ENCODE measurements at places on chromosomes 16 and 17. TPM values are rescaled to one million over a fixed set of nuclear protein-coding genes. Genes with fewer than 3 reads are reported as not detected.

DNA sequence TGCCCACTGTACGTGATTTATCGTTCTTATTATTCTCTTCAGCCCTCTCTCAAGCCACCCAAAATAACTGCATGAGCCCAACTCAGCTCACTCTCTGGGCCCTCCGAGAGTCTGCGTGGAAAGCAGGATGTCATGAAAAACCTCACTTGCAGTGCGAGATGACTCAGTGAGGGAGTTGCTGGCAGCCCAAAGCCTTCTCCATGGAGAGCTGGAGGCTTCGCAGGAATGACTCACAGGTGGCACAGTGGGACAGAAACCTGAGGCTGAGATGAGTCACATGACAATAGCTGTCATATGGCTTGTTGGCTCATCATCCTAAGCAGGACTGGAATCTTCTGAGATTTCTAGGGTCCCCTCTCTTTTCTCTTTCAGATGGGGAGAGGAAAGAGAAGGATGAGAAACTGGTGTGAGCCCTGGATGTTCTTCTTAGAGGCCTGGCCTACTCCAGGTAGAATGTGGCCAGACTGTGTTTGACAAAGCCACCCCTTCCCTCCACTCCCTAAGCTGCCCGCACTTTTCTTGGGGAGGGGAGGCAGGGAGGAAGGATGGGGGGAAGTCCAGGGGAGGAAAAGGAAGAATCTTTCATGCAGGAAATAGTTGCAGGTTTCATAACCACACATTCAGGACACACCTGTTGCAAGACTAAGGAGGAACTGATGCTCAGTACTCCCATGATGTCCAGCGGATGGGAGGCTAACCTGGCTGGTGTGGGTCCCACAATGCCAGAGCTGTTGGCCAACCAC lies 160.6 kb upstream of the RPL38 start:
- no peaks in the 10 kb centered on the region for H3K4me1 ChIP-seq
- H3K36me3 ChIP-seq: no peaks in the 10 kb centered on the region
- no peak overlapping the region for H3K27ac ChIP-seq
- H3K27me3 ChIP-seq: no peaks in the 10 kb centered on the region

DNA sequence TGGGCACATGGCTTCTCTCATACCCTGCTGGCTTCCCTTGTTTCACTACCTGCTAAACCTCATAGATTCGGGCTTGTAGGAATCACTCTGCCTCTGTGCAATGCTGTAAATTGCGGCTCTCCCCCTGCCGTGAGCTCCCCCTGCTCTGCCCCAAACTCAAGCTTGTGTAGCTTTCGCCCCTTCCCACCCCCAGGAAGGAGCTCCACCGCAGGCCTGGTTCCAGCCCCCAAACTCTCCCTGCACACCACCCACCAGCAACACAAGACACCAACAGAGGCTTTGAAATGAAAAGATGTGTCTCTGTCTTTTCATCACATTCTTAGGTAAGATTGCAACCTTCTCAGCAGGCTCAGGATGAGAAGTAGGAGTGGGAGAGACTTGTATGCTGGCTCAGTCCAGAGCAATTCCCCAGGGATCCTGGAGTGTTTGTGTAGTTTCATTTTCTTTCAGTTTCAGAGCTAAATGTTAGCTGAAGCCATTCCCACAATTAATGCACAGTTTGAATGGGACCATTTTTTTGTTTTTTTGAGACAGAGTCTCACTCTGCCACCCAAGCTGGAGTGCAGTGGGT lies 14.2 kb downstream of the CX3CL1 start:
- H3K4me1 ChIP-seq: no peaks in the 10 kb centered on the region
- no peak for DNase-seq
- H3K36me3 ChIP-seq: no peaks in the 10 kb centered on the region
- H3K27me3 ChIP-seq: no peaks in the 10 kb centered on the region
- no peak overlapping the region for H3K4me3 ChIP-seq

- peaks cover 7% of the 10 kb centered on the region for H3K4me1 ChIP-seq
- no peaks in the 10 kb centered on the region for H3K36me3 ChIP-seq
- no peaks in the 10 kb centered on the region for H3K27me3 ChIP-seq
- H3K27ac ChIP-seq: peak overlapping the region; percentile 86
- DNase-seq: no peak
- H3K4me3 ChIP-seq: no peak overlapping the region
Measured at GRCh38 chr16:85029408-85029784, 1.8 kb downstream of the KIAA0513 start.

DNA sequence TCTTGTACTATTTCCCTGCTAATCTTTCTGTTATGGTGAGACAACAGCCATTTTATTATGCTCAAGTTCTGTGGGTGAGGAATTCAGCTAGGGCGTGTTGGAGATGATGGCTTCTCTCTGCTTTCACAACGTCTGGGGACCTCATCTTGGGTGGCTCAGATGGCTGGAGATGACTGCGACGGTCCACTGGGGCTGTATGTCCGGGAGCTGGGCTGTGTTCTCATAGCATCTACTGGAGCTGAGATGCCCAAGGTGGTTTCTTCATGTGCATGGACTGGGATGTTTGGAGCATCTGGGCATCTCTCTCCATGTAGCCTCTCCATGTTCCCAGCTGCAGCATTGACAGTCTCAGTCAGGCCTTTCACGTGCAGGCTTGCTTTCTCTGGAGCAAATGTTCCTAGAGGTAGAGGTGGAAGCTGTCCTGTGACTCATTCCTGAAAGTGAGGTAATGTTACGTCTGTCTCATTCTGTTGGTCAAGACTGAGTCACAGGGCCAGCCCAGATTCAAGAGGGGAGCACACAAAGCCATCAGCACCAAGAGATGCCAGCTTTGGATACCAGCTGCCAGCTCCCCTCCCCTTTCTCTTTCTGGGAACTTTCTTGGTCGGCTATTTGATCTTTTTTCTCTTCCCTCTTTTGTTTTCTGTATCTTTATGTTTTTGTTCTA lies 96.2 kb downstream of the RAP1GAP2 start:
- peak overlapping the region; percentile 88 for H3K27ac ChIP-seq
- DNase-seq: no peak
- H3K4me3 ChIP-seq: no peak overlapping the region

DNA sequence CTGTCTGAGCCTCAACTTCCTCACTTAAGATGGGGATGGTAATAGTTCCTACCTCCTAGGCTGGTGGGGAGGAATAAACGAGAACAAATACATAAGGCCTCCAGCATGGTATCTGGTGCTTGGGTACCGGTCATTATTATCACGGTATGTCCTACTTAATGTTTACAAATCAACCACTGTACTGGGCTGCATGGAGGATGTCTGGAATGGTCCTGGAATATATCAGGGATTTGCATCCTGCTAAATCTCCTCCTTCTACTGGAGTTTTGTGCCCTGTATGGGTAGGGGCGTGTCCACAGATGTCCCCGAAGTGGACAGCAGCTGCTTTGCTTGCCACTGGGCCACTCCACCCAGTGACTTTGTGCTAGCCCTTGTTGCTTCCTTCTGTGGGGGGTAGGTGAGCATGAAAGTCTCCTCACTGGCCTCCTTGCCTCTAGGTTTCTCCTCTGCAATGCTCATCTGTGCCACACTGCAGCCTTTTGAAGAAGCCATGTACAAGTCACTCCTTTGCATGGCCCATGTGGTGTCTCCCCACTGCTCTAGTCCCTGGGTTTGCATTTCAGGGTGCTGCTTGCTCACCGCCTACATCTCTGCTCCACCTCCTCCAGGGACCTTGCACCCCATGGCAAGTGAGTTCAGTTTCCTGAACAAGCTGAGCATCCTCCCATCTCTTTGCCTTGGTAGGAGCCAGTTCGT lies 2.2 kb upstream of the CMIP start:
- H3K27me3 ChIP-seq: no peaks in the 10 kb centered on the region
- no peak overlapping the region for H3K27ac ChIP-seq
- no peak for DNase-seq
- peaks cover 4% of the 10 kb centered on the region for H3K4me1 ChIP-seq

GRCh38 chr17:8940866-8941471 lies 24.5 kb downstream of the PIK3R5 start:
- no peaks in the 10 kb centered on the region for H3K36me3 ChIP-seq
- DNase-seq: no peak
- H3K27me3 ChIP-seq: no peaks in the 10 kb centered on the region
- H3K4me1 ChIP-seq: no peaks in the 10 kb centered on the region
- no peak overlapping the region for H3K4me3 ChIP-seq

DNA sequence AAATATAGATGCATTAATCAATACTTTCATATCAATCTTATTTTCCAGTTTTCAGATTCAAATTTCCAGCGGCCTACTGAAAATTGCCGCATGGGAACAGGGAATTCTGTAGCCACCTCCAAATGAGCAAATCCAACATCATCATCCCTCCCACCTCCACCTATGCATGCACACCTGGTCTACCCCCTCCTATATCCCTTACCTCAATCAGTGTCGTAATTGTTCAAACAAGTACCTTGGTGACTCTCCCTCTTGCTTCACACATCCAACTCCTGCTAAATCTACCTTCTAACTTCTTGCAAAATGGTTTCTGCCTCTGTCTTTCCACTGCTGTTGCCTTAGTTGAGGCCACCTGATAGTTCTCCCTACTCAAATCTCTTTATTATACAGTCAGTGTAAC lies 160.1 kb downstream of the SOX9 start:
- DNase-seq: no peak
- H3K4me1 ChIP-seq: no peaks in the 10 kb centered on the region
- no peak overlapping the region for H3K4me3 ChIP-seq
- no peak overlapping the region for H3K27ac ChIP-seq

DNA sequence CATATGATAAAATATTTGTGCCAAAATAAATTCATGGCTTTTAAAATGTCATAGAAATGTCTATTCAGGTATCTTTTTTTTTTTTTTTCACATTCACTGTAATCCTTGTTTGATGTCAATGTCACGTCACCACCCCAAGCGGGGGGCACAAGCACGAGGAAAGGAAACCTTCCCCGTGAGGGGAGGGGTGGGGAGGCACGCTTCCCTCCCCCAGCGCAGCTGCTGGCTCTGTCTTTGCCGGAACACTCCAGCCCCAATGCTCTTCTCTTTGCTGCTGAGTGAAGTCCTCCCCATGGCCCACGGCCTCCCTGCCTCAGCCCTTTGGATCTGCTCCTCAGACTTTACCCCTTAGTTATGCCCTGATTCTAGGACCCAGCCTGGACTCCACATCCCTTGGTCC lies 1.5 kb downstream of the SLC35G3 start:
- H3K4me3 ChIP-seq: no peak overlapping the region
- no peaks in the 10 kb centered on the region for H3K36me3 ChIP-seq
- H3K4me1 ChIP-seq: no peaks in the 10 kb centered on the region
- no peak overlapping the region for H3K27ac ChIP-seq

DNA sequence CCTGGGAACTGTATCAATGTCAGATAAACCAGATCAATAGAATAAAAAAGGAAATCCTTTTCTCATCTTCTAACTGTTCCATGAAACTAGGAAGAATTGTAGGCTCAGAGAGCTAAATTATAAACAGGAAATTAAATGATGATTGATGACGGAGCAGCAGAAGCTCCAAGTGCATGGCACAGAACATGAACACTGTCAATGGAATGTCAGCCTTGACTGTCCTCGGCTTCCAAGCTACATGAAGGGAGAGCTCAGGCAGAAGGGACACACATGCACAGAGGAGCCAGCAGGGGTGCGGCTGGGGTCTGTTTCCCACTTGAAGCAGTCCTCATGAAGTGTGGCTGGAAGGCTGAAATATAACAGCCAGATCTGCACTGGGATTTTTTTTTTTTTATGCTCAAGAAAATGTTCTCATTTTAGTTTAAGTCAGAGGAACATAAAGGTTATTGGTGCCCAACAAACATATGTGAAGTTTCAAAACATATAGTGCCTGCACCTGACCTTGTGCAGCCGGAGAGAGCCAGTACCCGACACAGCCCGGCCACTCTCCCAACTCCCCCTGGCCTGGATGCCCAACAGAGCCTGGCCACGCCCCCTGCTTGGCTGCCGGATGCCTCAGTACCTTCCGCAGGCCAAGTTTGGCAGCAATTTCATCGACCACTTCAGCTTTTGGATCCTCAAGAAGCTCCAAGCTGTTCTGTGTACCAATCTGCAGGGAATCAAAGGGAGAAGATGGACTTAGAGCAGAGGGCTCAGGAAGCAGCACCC lies 37.0 kb downstream of the NPLOC4 start:
- H3K27ac ChIP-seq: no peak overlapping the region
- peaks cover 30% of the 10 kb centered on the region for H3K36me3 ChIP-seq
- no peak overlapping the region for H3K4me3 ChIP-seq
- no peaks in the 10 kb centered on the region for H3K27me3 ChIP-seq
- DNase-seq: no peak

DNA sequence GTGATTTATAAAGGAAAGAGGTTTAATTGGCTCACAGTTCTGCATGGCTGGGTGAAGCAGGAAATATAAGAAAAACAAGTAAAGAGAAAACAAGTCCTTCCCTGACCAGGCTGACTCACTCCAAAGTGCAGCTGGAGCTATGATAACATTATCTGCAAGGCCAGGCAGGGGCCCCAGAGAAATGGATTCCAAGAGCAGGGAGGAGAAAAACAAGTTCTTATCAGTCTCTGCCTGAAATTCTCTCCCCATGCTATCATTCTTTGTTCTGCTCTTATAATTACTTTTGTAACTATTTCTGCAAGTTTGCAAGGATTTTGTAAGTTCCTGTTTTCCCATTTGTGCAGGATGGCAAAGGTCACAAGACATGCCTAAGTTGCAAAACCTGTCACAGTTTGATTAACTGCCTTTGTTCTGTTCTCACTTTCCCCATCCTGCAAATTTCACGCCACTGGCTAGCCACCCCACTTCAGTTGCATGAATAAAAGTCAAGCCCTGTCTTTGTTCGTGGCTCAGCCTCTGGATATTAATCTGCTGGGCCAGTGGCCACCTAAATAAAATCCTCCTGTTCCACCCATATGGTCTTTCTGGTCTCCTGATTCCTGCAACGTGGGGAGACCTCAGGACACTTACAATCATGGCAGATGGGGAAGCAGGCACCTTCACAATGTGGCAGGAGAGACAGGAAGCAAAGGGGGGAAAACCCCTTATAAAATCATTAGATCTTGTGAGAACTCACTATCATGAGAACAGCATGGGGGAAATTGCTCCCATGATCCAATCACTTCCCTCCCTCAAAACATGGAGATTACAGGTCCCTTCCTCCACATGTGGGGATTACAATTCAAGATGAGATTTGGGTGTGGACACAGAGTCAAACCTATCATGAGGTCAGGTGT lies 13.1 kb downstream of the ABCA9 start:
- H3K4me1 ChIP-seq: peaks cover 7% of the 10 kb centered on the region
- DNase-seq: peak; percentile 64
- no peak overlapping the region for H3K4me3 ChIP-seq

GRCh38 chr17:50949989-50950877 lies 84.1 kb upstream of the TOB1 start:
- H3K4me1 ChIP-seq: peaks cover 24% of the 10 kb centered on the region
- H3K27ac ChIP-seq: peak overlapping the region; percentile 97
- H3K4me3 ChIP-seq: peak overlapping the region; percentile 17
- peak; percentile 79 for DNase-seq
- H3K27me3 ChIP-seq: no peaks in the 10 kb centered on the region

DNA sequence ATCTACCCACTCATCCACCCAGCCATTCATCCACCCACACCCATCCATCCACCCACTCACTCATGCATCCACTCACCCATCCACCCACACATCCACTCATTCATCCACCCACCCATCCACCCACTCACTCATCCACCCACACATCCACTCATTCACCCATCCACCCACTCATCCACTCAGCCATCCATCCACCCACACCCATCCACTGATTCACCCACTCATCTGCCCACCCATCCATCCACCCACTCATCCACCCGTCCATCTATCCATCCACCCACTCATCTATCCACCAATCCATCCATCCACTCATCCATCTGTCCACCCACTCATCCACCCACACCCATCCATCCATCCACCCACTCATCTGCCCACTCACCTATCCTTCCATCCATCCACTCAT lies 17.3 kb downstream of the NATD1 start:
- no peak overlapping the region for H3K4me3 ChIP-seq
- H3K27me3 ChIP-seq: no peaks in the 10 kb centered on the region
- no peak for DNase-seq
- H3K27ac ChIP-seq: no peak overlapping the region
- H3K4me1 ChIP-seq: no peaks in the 10 kb centered on the region
- H3K36me3 ChIP-seq: no peaks in the 10 kb centered on the region

The PLLP gene
- total RNA-seq: 15.7 TPM

The CNGB1 gene
- total RNA-seq: not detected

The UNC119 gene
- total RNA-seq: 12.6 TPM

The HBA1 gene
- 51.7 TPM for total RNA-seq

The DRC7 gene
- 0.71 TPM for total RNA-seq
